ENCODE measurements at places on chromosomes 12 and 14. TPM values are rescaled to one million over a fixed set of nuclear protein-coding genes. Genes with fewer than 3 reads are reported as not detected.

DNA sequence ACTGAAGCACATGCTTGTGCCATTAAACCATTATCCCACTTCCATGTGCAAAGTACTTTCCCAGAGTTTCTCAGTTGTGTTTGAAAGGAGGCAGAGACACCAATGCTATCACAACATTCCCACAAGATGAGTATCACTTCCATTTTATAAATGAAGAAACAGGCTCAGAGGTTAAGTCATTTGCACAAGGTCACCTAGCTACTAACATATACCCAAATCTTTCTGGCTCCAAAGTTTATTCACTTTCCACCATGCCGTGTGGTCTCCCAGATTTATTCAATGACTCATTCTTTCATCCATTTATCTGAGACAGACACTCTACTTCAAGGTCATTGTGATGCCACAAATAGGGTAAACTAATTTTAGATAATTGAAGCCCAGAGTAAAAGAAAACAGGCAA lies 9.4 kb downstream of the ART4 start:
- DNase-seq: no peak

GRCh38 chr12:26809611-26810285 lies 23.2 kb downstream of the ITPR2 start:
- DNase-seq: no peak

- DNase-seq: no peak
Observed at GRCh38 chr14:53999061-53999488, 42.5 kb upstream of the BMP4 start.

- no peak for DNase-seq
Observed at GRCh38 chr14:47596232-47596631, 79.2 kb downstream of the MDGA2 start.

- no peak for DNase-seq
Observed at GRCh38 chr14:54385556-54385955, 11.3 kb upstream of the CDKN3 start.

DNA sequence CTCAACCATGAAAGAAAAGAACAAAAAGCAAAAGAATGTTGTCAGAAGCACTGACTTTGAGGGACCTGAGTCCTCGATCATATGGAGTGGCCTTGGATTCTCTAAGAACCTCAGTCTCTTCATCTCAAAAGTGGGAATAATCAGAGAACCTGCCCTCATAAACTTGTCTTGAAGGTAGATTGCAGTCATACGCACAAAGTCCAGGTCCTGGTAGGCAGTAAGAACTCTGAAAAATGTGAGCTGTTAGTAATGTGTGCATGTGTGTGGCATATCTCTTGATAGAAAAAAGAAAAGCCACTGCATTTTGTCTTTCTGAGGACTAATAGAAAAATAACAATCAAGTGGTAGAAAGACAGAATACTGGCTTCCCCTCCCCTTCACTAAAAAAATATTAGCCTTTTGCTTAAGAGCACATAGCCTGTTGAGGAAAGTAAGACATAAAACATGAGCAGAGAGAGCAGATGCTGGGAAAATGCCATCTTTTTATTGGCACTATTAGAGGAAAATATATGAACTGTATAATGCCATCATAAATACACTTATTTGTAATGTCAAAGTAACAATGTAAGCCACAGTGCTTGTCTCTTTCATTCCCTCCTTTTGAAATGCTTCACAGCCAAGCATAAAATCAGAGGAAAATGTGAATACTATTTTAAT lies 205.1 kb upstream of the TBX3 start:
- no peak for DNase-seq

DNA sequence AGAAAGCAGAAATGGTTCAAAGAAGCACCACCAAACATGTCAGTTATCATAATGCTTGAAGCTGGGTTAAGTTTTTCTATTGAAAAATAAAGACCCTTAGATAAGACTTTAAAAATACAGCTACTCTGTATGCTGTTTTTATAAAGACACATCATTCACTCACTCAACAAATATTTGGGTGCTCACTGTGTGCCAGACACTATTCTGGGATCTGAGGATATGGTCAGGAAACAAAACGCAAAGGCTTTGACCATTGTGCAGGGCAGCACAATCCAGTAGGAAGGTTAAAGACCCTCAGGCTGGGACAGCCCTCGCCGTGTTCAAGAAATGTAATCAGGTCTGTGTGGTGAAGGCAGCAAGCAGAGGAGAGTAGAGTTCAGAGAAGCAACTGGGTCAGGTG lies 38.0 kb upstream of the DPY19L2 start:
- no peak for DNase-seq

DNA sequence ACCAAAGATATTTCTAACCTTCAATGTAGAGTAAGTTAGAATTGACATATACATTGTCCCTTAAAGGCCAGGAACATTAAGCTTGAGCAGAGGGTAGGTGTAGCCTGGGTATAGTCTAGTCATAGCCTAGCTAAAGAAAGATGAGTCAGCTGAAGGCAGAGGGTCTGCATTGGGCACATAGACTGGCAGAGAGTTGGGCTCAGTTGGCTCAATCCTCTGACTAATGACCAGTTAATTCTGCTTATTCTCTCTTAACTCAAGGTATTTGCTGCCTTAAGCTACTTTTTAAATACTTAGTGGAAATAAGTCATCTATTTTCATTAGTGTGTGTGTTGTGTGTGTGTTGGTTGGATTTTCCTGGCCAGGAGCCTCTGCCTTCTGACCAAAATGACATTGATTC lies 467.1 kb downstream of the RAD51B start:
- no peak for DNase-seq

DNA sequence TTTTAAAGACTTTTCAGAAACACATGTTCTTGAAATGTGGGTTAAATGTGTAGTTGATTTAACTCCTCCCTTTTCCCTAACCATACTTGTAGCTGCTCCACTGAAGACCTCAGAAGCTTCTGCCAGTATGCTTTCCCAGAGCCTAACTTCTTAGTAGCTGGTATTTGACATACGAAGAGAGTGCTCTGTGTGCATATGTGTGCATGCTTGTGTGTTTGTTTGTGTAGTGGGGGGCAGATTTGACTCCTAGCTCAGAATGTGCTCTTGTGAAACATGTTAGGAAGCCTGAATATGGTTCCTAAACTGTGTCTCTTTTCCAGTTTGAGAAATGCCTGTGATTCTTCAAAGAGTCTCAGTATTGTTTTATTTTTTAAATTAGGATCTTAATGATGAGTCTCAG lies 420.4 kb downstream of the PCNX1 start:
- DNase-seq: no peak

- peak; percentile 78 for DNase-seq
Observed at GRCh38 chr12:106760184-106760531, 14.3 kb upstream of the RIC8B start.

- no peak for DNase-seq
Observed at GRCh38 chr14:68666899-68667298, 126.0 kb downstream of the ZFP36L1 start.

- no peak for DNase-seq
Observed at GRCh38 chr12:105278043-105278697, 42.2 kb upstream of the APPL2 start.

GRCh38 chr12:67991158-67991557 lies 1.9 kb downstream of the IFNG-AS1 start:
- peak; percentile 79 for DNase-seq

DNA sequence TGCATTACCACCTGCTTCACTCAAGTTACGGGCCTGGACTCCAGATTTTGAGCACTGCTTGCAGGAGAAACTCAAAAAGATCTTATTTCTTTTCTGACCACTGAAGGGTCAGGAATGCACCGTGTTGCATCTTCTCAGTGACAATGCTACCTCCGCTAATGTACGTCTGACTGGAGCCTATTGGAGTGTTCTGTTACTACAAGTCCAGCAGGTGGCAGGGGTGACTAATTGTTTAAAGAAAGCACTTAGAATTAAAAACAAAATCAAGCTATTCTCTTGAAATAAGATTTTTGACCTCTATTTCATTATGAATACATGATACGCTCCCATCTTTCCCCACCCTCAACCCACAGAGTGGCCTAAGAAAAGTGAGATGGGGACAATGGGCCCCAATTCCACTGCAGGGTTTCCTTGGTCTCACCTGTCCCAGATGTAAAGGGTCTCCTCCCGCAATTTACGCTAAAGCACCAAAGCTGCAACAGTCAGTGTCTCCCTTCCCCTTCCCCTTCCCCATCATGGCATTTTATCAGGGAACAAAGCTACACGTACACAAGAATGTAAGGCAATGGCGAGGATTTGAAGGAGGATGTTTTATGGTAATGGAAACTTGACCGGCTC lies 2.2 kb downstream of the TBPL2 start:
- DNase-seq: peak; percentile 22

- no peak for DNase-seq
Observed at GRCh38 chr12:56469007-56469930, 891 bp downstream of the SPRYD4 start.

GRCh38 chr12:88398031-88398430 lies 182.2 kb downstream of the KITLG start:
- no peak for DNase-seq

DNA sequence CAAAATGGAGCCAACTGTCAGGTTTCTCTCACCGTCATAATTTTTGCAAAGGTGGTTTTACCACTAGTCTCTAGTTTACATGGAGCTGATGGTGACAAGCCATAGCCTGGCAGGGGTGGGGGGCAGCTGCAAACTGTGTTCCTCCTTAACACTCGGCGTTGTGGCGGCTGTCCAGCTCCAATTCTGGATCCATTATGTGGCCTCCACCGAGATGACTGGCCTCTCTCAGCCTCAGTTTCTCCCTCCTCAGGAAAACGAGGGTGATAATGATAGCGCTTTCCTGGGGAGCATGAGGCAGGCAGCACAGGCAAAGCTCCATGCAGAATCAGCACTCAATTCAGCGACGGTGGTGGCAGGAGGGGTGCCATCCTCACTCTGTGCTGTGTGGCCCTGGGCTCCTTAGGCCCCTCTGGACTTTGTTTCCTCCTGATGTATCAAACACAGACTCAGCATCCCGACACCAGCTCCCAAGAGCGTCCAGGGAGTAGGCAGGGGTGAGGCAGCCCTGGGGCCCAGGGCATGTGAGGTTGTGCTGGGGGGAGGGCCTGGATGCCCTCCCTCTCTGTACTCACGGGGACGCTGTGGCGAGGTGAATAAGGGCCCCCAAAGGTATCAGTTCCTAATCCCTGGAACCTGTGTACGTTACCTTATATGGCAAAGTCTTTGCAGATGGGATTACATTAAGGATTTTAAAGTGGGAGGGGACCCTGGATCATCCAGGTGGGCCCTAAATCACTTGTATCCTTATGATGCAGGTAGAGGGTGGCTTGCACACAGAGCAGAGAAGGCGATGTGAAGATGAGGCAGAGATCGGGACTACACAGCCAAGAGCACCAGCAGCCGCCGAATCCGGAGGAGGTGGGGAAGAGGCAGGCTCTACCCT lies 46.8 kb upstream of the EIF5 start:
- no peak for DNase-seq

DNA sequence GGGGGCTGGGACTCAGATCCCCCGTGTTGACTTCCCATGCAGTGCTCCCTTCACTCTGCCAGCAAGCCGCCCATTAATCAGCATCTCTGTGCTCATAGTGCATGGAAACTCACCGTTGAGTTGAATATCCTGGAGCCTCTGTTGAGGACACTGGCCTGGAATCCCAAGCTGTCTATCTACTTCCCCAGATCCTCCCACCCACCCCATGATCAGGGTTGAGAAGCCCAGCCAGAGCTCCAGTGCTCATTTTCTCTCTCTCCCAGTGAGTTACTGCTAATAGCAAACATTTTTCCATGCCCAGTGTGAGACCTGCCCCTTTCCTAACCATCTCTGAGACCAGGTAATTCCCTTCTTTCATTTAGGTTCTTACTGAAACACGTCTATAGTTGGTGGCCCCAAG lies 88.2 kb downstream of the SLC24A4 start:
- DNase-seq: no peak

DNA sequence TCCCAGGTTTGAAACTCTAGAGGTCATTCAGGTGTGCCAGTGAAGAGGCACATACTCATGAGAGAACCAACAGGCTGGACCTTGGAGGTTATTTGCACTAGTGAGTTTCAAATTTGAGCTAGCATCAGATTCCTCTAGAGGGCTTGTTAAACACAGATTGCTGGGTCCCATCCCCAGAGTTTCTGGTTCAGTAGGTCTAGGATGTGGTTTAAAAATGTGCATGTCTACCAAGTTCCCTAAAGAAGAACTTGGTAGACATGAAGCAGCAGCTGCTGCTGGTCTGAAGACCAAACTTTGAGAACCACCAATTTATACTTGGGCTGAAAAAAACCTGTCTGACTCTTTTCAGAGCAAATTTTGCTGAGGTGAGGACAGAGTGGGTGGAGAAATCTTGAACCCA lies 61.7 kb downstream of the SUSD6 start:
- peak; percentile 77 for DNase-seq

GRCh38 chr12:115176741-115177400 lies 492.9 kb upstream of the TBX3 start:
- DNase-seq: no peak

DNA sequence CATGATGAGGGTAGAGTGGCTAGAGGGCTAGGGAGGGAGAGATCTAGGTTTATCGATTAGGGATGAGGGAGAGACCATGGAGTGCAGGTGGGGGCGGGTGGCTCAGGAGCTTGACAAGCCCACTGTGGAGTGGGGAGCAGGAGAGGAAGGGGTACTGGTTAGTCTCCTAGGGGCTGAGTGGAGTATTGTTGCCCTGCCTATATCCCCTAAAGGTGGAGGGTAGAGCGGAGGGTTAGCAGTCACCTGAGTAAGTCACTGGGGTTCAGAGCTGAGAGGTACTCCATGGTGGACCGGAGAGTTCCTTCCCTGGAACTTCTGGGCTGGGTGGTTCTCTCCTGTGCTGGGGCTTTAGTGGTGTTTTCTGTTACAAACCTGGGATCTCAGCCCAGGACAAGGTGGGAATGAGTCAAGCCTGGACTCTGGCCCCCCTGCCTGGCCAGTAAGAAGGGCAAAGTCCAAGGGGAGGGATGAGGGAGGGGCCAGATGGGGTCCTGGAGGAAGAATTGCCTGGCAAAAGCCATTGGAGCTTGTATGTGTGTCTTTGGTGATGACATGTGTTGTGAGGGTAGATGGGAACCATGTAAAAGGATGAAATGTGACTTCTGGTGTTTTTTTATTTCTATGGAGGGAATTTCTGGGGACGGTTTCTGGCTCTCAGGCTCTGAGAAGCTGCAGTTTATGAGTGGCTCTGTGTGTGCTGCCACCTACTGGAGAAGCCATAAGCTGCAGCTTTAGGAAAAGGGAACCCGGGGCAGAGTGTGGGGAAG lies at the start of gene CIDEB:
Gene CIDEB (minus strand): TSS at position 403 of the 767 bp plus-strand sequence. CDS start 119 bp downstream, at position 284.
- DNase-seq: peak; percentile 81

The SLC41A2 gene
- total RNA-seq: 13.0 TPM

The SERPINA12 gene
- not detected for total RNA-seq

The CHGA gene
- not detected for total RNA-seq

The PPHLN1 gene
- 99.5 TPM for total RNA-seq

The LRP6 gene
- total RNA-seq: 2.8 TPM

The RPS6KL1 gene
- total RNA-seq: 3.4 TPM

The AMHR2 gene
- total RNA-seq: not detected

The METAP2 gene
- 49.9 TPM for total RNA-seq

The NTF3 gene
- total RNA-seq: not detected

The PLA2G1B gene
- total RNA-seq: not detected

The ORAI1 gene
- total RNA-seq: 43.2 TPM

The REP15 gene
- 0.44 TPM for total RNA-seq

The CD4 gene
- 0.49 TPM for total RNA-seq

The KLRC4 gene
- total RNA-seq: not detected

The ATF7 gene
- 42.2 TPM for total RNA-seq

The PTPRQ gene
- total RNA-seq: not detected

All from B cell (primary cell).